Stimulated activated CD8-positive, alpha-beta memory T cell treated with anti-CD3 and anti-CD28 coated beads, Interleukin-15, amount 100 ng/mL, for 48 hours (primary cell): ENCODE measurements at places on chromosomes 7 and 10.

DNA sequence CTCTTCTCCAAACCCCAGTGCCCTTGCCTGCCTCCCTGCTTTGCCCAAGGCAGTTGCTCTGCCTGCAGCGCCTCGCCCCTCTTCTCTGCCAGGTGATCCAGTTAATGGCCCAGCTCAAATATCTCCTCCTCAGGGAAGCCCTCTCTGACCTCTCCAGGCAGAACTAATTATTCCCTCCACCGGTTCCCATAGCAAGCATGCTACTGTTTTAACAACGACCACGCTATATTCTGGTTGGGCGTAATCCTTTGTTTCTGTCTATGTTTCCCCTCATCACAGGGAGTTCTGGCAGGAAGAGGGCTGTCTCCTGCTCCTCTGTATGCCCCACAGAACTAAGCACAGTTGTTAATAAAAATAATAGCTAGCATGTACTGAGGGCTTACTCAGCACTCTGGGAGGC, 36.8 kb upstream of the R3HCC1L start:
- no peak for DNase-seq

- DNase-seq = no peak
Observed at GRCh38 chr7:1761097-1761496, 91.0 kb downstream of the ELFN1 start.

DNA sequence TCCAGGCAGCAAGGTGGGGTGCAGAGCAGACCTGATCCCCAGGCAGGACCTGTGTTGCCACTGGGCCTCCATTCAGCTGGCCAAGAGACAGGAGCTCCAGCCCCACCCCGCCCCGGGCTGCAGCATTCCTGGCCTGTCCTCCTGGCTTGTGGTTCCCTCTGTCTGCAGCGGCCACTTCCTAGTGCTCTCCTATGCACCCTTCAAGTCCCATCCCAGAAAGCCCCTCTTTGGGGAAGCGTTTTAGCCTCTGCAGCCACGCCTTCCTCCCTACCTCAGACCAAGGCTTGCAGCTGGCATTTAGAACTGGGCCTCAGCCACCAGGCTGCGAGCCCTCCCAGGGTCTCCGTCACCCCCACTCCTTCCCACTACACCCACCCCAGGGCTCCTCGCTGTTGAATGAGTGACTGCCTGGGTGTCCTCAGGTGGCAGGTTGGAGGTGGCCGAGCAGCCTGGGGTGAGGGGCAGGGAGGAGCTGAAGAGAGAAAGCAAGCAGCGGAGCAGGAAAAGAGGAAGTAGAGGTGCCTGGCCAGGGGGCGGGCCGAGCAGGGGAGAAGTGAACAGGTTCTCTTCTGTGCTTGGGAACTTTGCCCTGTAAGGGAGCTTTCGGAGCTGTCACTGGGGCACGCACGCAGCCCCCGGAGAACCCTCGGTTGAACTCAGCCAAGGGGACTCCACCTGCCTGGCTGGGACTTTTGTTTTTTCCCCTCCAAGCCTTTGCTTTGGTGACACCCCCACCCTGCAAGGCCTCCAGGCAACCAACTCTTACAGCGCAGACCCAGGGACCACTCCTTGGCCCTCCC, 109.1 kb upstream of the TNRC18 start:
- peak; percentile 53 for DNase-seq

- DNase-seq = no peak
Observed at GRCh38 chr7:6023974-6024435, 7.2 kb upstream of the ANKRD61 start.

GRCh38 chr7:86469680-86470295, 173.9 kb upstream of the GRM3 start:
- DNase-seq = peak; percentile 8
